Fibroblast of lung (primary cell): ENCODE measurements at places on chromosomes 1 and 21. TPM values are rescaled to one million over a fixed set of nuclear protein-coding genes. Genes with fewer than 3 reads are reported as not detected.

GRCh38 chr1:108057541-108057940, 92.6 kb upstream of the VAV3 start:
- peak; percentile 12 for DNase-seq

DNA sequence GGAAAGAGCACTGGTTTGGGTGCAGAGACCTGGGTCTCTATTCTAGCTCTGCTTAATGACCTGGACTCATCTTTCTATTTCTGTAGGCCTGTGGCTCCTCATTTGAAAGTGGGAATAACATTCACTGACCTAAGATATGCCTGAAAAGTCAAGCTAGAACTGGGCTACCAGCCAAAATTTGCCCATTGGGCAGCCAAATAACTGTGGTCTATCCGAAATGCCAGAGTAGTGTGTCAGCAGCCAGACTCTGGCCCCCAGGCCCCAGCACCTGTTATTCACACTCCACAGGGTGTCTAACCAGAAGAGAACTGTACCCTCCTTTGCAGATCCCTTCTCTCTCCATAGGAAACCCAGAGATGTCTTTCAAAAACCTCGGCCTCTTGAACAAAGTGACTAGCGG, 12.6 kb downstream of the DAB1 start:
- peak; percentile 46 for DNase-seq

DNA sequence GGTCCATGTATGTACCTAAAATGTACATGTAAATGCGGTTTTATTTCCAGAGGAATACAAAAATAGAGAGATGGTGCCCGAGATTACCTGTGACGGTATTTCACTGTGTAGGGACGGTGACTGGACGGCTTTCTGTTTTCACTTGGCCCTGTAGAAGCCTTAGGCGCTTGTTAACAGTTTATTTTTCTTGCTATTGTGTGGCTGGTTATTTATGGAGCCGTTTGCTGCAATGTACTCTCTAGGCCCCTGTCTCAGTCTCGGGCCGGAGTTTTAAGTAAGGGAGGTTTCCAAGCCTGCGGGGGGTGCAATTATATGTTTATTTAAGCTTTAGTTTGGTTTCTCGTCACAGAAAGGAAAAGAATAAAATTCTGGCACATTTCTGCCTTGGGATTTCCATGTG, 413 bp downstream of the EFCAB7 start:
- DNase-seq = no peak

GRCh38 chr1:25834894-25835293, 15.1 kb downstream of the MTFR1L start:
- no peak for DNase-seq

- no peak for DNase-seq
These were observed 143.0 kb downstream of the URB2 start for GRCh38 chr1:229769006-229769405.

GRCh38 chr1:204858363-204858821, 12.3 kb upstream of the NFASC start:
- no peak for DNase-seq

- DNase-seq = peak; percentile 86
These were observed 136.6 kb downstream of the PLXNA2 start for GRCh38 chr1:208107425-208108212.

Gene LRRIQ3
- total RNA-seq = 1.0 and 1.3 TPM in 2 replicates

DNA sequence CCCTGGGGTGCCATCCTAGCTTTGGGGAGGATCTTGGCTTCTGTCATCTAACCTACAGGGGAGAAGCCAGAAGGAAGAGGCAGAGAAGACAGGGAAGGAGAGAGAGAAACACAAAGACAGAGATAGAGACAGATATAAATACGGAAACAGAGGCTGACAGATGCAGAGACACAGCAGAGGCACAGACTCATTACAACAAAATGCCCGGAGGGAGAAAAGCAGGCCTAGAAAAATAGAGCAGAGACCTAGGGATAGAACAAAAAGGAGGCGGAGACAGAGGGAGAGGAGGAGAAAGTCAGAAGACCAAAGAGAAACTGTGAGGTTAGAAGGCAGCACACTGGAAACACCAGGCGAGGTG, 1.9 kb downstream of the PEAR1 start:
- DNase-seq = no peak

- DNase-seq = peak; percentile 56
These were observed 157.3 kb downstream of the ZNF281 start for GRCh38 chr1:200252531-200252930.

DNA sequence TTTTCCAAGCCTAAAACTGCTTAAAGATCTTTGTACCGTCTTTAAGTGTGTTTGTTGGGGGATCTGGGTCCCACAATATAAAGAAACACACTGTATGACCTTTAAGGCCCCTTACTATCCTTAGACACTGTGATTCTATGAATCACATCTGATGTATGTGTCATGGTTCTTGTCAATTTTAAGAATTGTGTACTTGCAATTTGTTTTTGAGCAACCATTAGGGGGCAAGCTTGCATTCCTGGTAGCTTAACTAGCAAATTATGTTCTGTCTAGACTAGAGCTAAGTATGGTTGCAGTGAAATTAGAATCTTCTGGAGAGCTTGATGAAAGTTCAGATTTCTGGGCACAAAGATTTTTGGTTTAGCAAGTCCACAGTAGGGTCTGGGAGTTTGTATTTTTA, 219.5 kb downstream of the TPR start:
- peak; percentile 82 for DNase-seq

DNA sequence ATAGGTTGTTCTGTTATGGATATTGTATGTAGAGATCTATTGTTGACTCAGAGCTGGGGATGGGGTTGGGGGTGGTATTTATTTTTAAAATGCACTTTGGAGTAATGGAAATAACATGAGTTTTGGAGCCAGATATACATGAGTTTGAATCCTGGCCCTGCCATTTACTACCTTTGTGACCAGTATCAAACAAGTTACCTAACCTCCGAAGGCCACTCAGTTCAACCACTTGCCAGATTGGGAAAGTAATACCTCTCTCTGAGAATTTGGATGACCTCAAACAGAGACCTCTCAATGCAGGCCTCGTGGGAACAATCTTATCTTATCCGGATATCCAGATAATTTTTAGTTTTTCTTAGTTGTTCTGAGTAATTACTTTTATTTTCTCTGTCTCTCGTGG, 181.0 kb downstream of the FGGY start:
- no peak for DNase-seq

Gene C1orf87
- under 0.01 and 0.50 TPM in 2 replicates for total RNA-seq

Gene WDR26
- 56.5 and 83.4 TPM in 2 replicates for total RNA-seq

DNA sequence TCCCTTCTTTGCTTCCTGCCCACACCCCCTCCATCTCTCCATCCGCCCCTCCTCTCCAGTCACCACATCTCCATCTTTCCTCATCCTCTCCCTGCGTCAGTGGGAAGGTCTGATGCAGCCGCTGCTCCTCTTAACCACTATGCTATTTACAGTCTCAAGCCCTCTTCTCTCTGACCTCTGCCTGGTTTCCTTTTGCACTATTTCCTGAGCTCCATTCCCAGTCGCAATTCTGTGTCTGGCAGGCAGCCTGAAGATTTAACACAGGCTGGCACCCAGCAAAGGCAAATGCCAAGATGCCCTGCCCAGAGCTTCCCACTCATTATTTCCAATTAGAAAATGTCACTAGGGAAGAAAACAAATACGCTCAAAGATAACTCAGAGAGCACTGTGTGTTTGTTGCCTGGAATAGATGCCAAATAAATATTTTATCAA, 89.6 kb upstream of the LPGAT1 start:
- DNase-seq = peak; percentile 79

Gene CHRNB2
- under 0.01 TPM in 1 of 2 replicates, not detected in the other for total RNA-seq

DNA sequence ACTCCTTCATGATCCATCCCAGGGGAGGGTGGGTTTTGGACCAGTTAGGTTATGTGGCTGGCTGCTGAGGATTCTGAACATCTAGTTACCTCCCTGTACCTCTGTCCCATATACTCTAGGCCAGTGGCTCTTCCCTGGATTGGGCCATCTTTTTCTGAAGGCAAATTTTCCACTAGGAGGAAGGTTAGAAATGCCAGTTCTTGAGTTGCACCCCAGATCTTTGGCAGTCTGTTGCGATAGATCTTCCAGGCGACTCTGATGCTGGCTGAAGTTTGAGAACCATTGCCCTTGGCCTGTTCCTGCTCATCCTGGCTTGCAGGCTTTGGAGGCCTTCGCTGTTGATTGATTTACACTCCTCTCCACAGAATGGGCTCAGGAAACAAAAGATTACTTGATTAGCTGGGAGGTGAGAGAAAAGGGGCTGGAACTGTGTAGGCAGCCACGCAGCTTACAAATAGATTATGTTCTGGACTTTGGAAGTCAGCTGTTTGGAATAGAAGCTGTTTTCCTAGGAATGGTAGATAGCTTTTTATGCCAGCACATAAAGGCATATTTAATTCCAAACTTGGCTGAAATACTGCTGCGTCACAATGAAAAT, 110.1 kb downstream of the MRPS6 start:
- DNase-seq = no peak

GRCh38 chr1:204340081-204340889, 19.4 kb downstream of the PLEKHA6 start:
- no peak for DNase-seq

Gene RIT1
- total RNA-seq = 25.2 and 33.4 TPM in 2 replicates

- no peak for DNase-seq
These were observed 23.8 kb downstream of the MAST2 start for GRCh38 chr1:45827256-45827655.

- DNase-seq = no peak
These were observed 43.6 kb upstream of the ETV3 start for GRCh38 chr1:157181790-157182189.

GRCh38 chr1:17795836-17796645, 40.9 kb downstream of the ACTL8 start:
- DNase-seq = no peak

DNA sequence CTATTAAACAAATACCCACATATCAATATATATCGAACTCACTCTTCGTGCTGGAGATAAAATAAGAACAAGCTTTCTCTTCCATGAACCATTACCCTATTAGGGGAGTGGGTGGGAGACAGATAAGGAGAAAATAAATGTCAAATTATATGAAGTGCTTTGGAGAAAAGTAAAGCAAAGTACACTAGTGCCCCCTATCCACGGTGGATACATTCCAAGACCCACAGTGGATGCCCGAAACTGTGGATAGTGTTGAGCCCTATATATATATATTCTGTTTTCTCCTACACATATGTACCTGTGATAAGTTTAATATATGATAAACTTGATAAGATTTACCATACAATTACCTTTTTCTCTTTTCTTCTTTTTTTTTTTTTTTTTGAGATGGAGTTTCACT, 54.6 kb downstream of the FH start:
- DNase-seq = no peak

DNA sequence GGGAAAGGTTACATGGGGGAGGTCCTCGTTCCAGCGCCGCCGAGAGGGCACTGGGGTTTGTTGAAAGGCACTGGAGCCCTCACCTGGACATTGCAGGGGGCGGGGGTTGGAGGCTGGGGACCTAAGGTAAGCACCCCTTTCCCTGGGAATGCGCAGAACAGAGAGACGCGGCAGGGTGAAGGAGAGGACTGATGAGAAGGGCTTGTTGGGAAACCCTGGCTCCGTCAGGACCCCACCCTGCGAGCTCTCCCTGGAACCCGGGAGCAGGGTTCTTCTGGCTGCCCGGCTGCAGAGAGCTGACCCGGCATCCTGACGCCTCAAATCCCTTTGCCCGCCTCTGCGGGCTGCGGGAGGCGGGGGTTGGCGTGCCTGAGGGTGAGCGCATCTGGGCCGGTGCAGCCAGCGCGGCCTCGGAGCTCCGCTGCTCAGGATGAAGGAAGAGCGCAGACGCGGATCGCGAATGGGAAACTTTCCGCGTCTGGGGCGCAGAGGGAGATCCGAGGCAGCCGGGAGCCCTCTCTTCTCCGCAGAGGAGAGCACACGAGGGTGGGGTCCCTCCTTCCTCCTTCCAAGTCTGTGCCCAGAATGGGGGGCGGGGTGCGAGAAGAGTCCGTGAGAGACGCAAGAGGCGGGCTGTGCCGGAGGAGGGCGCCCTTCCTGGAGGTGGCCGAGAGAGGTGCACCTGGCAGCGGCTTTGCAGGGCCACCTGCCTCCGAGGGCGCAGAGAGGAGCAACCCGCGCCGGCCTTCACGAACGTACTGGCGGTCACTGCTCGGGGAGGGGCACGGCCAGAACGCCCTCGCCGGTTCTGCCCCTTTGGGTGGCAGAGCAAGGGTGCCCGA, 2.4 kb downstream of the IGSF21 start:
- peak; percentile 4 for DNase-seq

Gene ARHGAP29
- 20.5 and 26.6 TPM in 2 replicates for total RNA-seq

- DNase-seq = no peak
These were observed 61.7 kb downstream of the TSEN15 start for GRCh38 chr1:184113251-184113650.

DNA sequence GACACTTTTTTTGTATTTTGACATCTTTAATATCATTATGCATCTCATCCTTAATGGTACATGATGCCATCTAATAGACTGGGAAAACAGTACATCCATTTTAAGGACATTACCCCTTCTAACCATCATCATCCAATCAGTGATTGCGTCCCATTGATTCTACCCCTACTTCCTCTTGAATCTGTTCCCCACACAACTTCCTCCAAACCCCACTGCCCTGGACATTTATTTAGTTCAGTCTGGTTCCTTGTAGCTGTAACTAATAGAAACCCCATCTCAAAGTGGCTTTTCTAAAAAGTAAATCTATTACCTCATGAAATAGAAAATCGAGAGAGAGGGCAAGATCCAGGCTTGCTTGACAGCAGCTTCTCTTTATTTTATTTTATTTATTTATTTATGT, 2.1 kb upstream of the ITLN1 start:
- DNase-seq = no peak

DNA sequence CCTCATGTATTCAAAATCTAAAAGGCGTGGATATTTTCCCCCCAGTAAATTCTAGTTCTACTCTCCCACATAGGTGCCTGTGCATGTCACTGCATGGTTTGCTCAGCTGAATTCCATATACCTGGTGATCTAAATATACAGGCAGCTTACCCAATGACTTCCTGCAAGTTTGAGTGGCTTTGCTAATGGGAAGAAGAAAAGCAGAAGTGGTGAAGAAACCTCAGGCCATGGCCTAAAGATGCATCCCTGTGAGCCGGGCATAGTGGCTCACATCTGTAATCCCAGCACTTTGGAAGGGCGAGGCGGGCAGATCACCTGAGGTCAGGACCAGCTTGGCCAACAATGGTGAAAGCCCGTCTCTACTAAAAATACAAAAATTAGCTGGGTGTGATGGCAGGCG, 11.5 kb downstream of the SLC44A3 start:
- DNase-seq = no peak

Gene IL10
- not detected in 2 replicates for total RNA-seq
